SW480 (cell line): ENCODE measurements at places on chromosomes 1 and 21.

DNA sequence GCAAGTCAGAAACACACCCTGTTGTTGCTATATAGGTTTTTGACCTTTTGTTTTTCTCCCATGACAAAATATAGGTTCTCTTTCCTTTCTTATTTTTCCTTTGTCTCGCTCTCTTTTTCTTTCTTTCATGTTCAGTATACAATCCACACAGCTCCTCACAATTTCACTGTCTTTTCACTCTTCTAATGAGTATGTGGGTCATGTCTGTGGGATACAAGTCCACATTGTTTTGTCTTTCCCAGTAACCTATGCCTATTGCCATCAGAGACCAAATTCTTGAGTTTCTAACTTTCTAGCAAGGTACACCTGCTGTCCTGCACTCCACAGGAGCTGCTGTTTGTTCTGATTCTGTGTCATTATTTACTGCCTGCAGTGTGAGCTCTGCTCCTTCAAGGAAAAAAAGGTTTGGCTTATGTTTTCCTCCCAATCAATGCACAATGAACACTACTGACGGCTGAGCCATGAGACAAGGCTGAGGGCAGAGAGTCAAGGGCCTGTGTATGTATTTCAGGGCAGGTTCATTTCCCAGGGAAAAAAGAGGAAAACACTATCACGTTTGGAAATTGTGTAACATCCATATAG lies 453.8 kb downstream of the NEGR1 start:
- DNase-seq = no peak

- DNase-seq = no peak
Observed at GRCh38 chr1:108780937-108781574, 34.6 kb downstream of the STXBP3 start.

DNA sequence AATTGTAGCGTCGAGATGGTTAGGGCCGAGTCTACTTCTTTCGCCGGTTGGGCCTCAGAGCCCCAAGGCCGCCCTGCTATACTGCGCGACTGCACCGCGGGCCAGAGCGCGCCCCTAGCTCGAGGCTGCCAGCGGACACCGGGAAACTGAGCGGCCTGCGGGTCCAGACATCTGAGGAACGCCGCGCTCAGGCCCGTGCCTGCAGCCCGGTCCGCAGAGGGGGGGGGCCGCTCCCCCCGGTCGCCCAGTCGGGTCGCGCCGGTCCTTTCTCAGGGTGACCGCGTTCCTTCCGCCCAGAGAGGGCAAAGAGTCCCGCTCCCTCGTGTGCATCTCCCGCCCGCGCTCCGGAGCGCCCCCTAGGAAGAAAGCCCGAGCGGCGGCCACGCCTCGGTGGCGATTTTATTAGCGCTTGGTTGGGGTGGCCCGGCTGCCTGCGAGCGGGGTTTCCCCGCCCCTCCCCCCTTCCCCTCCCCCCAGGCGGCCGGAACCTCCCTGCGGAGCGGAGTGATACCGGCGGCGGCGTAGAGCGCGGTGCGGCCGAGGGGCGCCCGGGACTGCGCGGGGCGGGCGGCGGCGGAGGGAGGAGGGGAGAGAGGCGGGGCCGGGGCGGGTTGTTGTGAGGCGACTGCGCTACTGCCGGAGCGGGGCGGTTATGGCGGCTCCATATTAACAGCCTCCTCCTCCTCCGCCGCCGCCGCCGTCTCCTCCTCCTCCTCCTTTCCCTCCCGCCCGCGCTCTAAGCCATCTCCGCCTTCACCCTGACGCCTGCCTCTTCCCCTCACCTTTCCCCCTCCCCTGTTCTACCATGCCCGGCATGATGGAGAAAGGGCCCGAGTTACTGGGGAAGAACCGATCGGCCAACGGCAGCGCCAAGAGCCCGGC lies at the start of gene RCOR3:
TSS of gene RCOR3 (plus strand) at position 611 of the 882 bp plus-strand sequence. CDS start at position 806, 195 bp downstream.
- peak; percentile 92 for DNase-seq

GRCh38 chr21:37061926-37062592 lies 10.8 kb downstream of the PIGP start:
- peak; percentile 81 for DNase-seq

DNA sequence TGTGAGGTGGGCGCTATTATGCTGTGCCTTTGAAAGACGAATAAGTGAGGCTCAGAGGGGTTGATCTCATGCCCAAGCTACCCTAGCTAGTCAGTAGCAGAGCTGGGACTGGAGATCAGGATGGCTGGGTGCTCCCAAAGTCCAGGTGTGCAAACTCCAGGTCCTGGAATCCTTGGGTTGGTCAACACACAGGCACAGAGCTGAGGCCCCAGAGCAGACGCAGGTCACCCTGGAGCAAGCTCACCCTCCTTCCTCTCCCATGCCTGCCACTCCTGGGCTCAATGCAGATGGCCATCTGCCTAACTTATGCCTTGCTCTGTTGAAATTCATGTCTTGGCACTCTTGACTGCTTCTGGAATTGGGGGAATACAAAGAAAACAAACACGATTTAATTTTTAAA lies 587.2 kb downstream of the PTPRU start:
- DNase-seq = no peak

DNA sequence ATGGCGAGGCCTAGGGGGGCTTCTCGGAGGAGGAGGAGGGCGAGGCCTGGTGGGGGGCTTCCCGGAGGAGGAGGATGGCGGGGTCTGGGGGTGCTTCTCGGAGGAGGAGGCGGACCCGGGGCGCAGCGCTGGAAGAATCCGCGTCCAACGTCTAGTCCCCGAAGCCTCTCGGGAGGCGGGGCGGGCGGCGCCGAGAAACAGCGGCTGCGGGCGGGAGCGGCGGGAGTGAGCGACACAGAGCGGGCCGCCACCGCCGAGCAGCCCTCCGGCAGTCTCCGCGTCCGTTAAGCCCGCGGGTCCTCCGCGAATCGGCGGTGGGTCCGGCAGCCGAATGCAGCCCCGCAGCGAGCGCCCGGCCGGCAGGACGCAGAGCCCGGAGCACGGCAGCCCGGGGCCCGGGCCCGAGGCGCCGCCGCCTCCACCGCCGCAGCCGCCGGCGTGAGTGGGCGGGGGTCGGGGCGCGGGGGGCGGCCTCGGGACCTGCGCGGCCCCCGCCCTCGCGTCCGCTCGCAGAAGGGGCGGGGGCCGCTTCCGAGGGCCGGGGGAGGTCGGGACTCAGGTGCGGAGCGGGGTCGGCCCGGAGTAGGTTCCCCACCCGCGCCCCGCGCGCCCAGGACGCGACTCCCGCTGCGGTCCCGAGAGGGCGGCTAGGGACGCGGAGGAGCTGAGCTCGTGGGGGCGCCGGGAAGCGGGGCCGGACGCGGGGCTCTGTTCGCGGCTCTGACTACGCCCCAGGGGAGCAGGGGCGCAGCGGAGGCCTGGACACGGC lies at the start of gene KLHL17:
TSS of gene KLHL17 (plus strand) at position 222 of the 769 bp plus-strand sequence. CDS start at position 332, 110 bp downstream.
- DNase-seq = peak; percentile 64

DNA sequence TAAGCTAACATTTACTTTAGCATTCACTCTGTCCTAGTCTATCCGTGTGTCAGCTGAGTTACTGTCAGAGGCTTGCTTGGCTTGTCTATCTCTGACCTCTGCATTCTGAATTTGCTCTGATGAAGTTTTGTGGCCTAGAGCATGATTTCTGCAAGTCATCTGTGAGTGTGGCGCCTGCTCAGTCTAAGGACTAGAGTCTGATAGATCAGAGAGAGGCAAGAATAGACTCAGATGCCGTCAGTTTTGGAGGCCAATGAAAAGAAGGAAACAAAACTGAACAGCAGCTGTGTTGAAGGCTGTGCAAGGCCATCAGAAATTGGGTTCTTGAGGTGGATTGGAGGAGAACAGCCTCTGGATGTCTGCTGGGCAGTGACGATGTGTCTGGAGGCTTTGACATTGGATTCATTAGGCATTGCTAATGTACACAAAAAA lies 573.1 kb downstream of the USP25 start:
- DNase-seq = no peak

- no peak for DNase-seq
Observed at GRCh38 chr1:55234016-55234415, 18.9 kb upstream of the USP24 start.

- DNase-seq = no peak
Observed at GRCh38 chr1:196143602-196144342, 464.5 kb downstream of the KCNT2 start.

GRCh38 chr1:196376630-196377328 lies 231.5 kb downstream of the KCNT2 start:
- DNase-seq = no peak

- DNase-seq = no peak
Observed at GRCh38 chr1:111618961-111619634, 491 bp upstream of the RAP1A start.

- no peak for DNase-seq
Observed at GRCh38 chr1:82125119-82125518, 324.4 kb downstream of the ADGRL2 start.

- DNase-seq = no peak
Observed at GRCh38 chr1:151997284-151997570, 3.6 kb upstream of the S100A10 start.

DNA sequence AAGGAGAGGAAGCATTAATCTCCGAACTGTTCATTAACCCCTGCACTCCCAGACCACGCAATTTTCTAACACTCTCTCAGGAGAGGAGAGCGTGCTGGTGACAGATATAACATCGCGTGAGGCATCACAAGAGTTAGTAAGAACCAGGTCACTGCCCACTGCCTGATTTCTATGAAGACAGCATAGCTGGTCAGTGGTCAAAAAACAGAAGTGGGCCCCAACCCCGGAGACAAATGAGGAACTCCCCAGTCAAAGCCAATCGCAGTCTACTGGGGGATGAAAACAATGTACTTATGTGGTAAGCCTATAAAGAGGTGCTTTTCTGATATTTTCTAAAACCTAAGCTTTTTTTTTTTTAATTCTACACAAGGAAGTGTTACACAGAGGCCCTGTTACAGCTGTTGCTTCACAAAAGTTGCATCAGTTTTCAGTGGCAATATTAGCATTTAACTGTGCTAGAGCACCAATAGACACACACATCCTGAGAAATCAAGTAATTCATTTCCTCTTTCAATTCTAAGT lies 231.8 kb upstream of the IRF2BP2 start:
- DNase-seq = no peak

- no peak for DNase-seq
Observed at GRCh38 chr1:108140936-108141335, 59.2 kb downstream of the SLC25A24 start.

DNA sequence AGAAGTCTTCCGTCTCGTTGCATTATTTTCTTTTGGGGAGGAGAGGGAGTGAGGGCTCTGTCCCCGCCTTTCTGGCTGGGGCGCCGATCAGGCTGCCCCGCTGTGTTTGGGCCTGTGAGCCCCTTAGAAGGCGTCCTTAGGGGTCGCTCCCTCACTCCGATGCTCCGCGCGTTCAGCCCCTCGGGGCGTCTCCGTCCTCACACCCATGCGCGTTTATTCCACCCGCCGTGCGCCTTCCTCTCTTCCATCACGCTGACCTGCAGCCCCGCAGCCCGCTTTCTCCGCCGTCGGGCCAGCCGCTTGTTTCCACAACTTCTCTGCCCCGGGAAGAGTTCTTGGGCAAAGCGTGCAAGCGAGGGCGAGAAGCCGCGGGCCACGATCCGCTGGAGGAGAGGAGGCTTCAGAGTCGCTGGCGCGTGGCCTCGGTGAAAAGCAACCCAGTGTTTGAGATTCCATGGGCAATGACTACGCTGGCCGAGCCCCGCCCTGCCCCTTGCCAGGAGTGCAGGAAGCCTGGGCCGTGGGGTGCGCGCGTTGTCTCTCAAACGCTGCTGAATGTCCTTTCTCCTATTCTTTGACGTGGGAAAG lies 27.7 kb downstream of the TRIM11 start:
- peak; percentile 30 for DNase-seq

GRCh38 chr1:93844262-93845045 lies 34.6 kb downstream of the DNTTIP2 start:
- DNase-seq = peak; percentile 76

- DNase-seq = no peak
Observed at GRCh38 chr1:117089996-117090395, 29.9 kb downstream of the TTF2 start.

DNA sequence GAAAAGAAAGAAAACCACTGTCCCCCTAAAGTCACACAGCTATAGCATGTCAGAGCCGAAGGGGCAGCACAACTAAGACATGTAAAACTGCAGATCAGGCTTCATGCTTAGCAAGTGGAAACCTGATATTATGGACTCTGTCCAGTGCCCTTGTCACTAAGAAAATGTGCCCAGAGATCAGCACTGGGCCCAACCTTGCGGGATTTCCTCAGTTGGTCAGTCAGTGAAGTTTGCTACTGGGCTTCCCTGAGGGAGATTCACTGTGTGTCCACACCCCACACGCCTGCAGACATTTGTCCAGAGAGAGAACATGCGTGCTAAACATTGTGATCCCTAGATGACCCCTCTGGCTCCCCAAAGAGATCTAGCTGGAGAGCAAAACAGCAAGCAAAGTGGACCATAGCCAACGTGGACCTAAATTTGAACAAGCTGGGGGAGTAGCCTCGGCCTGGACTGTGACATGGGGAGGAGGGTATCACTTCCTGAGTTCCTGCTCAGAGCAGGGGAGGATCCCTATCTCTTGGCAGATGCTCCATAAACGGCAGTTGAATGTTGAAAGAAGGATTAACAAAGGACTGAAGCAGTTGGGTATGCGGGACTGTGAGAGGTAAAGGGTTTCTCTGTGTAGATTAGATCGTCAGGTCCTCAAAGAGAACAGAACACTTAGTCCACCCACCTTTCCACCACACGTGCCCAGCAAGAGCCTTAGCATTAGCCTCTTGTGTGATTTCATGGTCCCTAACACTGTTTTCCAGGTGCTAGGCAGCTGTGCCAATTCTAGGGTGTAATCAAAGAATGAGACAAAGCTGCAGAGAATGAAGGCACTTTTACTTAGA lies 53.6 kb downstream of the GLUL start:
- no peak for DNase-seq

DNA sequence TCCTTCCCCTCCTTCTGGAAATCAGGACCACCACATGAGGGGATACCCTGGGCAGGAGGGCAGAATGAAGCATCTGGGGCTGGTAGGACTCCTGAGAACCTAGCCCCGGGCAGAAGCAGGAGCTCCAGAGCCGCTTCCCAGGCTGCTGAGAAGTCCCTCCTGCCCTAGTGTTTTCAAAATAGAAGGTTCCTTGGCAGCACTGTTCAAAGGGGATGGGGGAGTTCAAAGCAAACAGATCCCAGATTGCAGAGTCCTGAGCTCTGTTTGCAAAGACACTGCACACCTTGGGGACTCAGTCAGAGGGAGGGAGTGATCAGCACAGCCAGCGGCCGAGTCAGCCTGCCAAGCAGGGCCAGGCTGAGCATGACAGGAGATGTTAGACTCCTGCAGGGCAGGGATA lies 177.8 kb downstream of the PTPRU start:
- no peak for DNase-seq

- DNase-seq = no peak
Observed at GRCh38 chr1:224736619-224737352, 120.7 kb downstream of the CNIH3 start.

GRCh38 chr1:89996450-89997110 lies 1.7 kb downstream of the ZNF326 start:
- no peak for DNase-seq
